ENCODE measurements at places on chromosomes 1 and 21.

DNA sequence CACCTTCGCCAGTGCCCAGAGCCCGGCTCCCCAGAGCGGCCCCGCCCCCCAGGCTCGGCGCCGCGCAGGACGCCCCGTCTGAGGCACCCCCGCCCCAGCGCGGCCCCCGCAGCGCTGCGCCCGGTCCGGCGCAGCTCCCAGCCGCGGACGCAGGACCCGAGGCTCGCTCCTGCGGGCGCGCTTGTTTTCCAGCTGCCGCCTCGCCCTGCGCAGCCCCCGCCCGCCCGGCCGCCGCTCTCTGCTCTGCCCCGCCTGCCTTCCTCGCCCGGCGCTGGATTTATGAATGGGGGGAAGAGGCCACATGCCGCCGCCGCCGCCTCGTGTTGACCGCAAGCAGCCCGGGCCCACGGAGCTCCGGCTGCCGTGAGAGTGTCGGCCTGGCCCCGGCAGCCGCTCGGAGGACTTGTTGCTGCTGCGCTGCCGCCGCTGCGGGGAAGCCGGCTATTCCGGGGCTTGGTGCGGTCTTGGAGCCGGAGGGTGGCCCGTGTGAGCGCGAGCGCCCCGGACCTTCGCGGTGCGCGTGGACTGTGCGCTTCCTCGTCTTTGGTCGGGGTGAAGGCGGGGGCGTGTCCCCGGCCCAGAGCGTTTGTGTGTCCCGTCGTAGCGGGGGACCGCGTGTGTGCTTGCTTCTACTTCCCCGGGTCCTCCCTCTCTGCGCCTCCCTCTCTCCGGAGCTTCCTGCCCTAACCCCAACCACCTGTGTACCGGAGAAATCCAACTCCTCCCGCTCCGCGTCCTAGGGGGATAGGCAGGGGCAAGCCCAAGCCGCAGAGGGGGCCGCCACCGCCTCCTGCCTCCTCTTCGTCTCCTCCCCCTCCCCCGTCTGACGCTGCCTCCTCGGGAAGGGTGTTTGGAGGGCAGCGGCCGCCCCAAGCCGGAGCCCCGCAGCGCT is 736 bp downstream of the KCNC4 start:
- DNase-seq: peak; percentile 18

- no peak for DNase-seq
Measured at GRCh38 chr1:58059789-58060188, 486.7 kb downstream of the OMA1 start.

DNA sequence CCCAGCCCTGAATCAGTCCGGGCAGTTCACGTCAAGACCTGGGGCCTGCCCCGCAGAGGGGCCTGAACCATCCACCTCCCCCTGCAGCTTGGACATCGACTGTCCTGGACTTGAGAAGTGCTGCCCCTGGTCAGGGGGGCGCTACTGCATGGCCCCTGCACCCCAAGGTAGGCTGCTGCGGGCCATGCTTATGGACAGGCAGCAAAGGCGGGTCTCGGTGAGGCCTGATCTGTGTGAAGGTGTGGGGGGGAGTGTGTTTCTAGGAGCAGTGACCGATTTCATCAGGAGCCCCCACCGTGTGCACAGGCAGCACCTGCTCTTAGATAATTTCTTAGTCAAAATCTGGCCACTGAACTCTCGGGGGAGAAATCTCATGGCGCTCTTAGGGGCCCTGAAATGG is 13.0 kb downstream of the UMODL1 start:
- no peak for DNase-seq

GRCh38 chr1:55400508-55400907 is 185.3 kb upstream of the USP24 start:
- DNase-seq: peak; percentile 30

DNA sequence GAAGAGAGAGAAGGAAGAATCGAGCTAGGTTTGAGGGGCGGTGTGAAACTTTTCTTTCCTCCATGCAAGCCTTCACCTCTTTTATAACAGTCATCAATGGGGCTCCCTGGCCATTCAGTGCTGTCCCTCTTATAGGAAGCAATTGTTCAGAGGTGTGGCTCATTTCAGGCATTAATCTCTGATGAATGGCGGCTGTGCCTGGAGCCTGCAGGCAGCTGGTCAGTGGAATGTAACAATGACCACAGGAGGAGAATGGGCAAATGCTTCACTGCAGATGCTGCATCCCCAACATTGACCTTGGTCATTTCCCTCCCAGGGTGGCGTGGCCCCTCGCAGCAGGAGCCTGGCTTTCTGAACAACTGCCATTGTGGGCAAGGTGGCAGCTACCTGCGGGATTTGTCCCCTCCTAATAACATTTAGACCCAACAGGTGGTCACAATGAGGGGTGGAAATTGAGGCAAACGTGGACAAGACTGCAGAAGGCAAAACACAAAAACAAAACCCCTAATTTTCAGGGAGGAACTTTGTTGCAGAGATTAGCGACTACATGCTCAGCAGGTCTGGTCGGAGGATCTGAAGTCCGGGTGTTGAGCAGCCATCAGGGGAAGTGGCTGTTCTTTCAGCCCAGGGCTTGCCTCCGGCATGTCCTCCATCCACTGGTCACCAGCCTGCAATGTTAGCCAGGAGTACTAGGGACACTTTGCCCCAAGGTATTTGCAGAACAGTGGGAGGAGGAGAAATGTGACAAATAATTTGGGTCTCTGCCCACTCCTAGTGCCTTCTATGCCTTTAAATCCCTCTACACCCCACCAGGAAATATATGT is 97.3 kb upstream of the PAXBP1 start:
- no peak for DNase-seq

DNA sequence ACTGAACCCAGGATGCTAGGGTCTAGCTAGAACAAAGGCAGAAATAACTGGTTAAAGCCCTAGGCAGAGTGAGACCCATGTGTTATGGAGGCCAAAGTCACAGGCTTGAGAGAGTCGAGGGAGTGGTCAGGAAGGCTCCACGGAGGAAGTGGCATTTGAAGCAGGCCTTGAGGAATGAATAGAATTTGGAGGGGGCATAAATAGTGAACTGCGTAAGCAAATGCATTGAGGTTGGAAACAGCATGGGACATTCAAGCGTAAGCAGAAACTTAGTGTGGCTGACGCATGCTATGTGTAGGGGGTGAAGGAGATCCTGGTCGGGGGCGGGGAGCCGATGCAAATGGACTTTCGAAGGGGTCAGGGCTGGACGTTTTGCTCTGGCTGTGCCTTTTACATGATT is 11.5 kb downstream of the AZIN2 start:
- DNase-seq: no peak

DNA sequence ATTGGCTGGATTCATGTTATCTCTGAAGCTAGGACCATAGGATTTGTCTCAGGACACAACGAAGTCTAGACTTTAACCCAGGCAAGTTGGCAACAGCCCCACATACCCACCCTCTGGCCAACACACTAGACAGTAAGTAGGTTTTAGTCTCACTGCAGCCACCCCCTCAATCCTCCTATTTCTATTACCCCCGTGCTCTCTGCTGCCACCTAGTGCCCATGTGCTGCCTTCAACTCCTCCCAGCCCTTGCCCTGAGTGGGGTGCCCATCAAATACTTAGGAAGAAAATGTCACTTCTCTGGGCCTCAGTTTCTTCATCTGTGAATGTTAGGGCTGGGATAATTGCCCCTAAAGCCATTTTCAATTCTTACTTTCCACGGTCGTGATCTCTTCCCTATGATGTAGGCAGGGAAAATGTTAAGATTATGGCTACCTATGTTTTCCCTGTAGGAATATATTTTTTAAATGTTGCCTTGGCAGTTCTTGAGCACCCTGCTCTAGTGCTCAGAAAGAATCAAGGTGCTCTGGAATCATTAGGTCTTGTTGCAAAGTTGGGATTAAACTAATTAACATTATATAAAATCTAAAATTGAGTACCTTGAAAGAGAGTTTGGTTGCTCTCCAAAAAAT is 213.0 kb downstream of the LMX1A start:
- no peak for DNase-seq

DNA sequence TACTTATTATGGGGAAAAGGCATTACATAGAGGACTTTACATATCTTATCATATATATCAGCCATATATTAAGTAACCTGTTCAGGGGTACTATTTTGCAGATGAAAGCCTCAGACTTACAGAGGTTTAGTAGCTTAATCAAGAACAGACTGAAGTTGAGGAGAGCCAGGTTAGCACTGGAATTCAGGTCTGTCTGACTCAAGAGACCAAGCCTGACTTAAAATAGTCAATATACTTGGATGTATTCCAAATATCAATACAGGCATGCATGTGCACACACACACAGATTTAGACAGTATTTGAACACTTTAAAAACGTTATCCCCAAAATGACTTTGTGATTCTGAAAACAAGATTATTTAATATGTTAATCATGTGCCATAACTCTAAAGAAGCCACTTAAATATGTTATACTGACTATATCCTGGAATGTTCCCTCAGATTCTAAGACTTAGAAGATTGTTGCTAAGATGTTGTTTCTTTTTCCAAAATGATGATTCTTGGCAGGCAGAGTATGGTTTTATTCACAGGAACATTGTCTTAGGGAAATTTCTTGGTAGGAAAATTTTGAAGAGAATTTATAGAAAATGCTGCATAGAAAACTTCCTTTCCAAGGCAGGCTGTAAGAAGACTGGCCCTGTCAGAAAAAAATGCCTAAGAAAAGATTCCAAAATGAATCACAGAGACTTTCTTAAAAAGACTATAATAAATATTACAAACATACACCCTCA is 61.6 kb downstream of the ADAMTS1 start:
- DNase-seq: peak; percentile 44

DNA sequence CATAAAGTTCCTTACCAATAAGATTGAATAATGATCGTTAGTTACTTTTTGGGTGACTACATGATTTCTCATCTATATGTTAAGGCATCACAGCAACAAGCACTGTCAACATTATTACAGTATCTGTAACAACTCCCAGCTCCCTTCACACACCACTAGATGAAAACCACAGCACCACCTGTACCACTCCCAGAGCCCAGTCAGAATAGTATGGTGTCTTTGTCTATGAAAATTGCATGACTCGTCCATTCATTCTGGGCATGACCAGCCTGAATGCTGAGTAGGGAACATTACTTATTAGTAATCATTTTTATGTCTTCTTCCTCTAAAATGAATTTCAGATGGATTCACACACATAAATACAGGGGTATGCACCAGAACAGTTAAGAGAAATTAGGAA is 7.0 kb downstream of the OLFML2B start:
- DNase-seq: no peak

DNA sequence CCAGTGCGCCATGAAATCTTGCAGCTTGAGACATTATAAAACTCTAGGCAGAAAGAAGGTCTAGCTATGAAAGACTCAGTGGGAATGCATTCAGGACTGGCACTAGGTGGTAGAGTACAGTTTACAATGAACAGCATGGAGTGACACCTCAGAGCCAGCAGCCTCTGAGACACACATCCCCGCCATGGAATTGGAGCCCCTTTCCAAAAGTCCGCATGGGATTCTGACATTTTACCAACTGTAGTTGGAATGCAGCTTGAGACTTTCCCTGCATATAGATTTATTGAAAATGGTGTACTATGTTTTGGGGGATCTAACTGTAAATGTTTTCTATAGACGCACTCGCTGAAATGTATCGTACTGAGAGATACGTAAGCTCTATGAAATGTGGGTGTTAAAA is 116.3 kb downstream of the ZSCAN20 start:
- no peak for DNase-seq

DNA sequence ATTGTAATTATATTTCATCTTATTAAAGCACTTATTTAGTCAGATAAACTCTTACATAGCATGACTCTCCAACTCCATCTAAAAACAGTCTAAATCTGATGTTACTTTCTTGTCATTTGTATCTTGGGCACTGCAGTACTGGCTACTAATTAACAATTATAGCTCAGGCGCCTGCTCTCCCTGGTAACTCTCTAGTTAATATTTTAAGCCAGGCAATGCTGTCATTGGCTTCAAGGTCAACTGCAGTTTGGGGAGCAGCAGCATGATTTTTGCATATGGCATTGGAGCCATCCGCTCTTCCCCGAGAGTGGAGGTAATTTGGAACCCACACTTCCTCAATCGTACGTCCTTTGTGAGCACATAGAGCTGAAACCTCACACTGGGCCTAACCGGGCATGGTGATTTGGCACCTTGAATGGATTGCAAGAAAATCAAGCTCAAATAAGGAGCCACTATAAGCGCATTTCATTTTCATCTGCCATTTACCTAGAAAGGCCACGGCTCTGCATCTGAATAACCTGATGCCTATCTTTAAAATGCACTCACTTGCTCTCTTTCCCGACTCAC is 187.7 kb downstream of the KAZN start:
- DNase-seq: no peak

DNA sequence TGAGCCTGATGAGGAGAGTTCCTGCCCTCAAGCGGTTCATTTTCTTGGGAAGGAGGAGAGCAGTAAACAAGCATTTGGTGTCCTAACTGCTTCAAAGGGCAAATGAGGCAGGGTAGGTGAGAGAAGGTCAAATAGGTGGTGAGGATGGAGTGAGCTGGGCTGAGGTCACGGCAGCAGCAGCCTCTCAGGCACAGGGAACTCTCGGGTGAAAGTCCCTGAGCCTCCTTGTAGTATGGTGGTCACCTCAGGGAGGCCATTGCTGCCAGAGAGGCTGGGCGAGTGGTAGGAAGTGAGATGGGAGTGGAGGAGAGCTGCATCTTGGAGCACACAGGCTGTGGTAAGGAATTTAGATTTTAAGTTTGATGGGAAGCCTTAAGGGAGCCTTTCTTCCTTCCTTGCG is 4.0 kb downstream of the ADARB1 start:
- DNase-seq: no peak
